Stimulated activated CD4-positive, alpha-beta T cell treated with anti-CD3 and anti-CD28 coated beads, TNF-alpha, amount 100 ng/mL, for 1 hour (primary cell): ENCODE measurements at places on chromosomes 2 and 18.

DNA sequence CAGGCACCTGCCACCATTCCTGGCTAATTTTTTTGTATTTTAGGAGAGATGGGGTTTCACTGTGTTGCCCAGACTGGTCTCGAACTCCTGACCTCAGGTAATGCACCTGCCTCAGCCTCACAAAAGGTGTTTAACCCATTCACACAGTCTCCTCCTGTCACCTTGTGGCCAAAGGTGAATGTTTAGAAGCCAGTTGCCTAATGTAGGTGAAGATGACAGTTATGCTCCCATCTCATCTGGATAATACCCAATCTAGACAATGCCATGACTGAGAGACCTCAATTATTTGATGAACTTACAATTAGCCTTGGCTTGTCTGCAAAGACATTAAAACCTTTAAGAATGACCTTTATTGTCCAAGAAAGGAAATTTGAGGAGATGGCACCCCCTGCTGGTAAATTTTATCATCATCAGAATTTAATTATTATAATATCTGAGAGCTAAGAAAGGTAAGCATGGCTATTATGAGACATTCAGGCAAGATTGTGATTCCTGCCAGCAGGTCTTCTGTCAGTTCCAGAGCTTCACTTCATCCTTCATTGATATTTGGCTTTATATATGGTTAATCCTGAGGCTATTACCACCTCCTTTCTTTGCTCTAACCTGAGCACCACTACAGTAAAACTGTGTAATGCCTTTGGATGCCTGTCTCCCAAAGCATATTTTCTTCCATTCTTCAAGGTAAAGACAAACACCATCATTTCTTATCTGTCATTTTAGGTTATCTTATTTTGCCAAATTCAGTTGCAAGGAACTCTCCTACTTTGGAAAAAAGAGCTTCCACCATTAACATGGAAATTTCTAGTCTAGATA, 117.6 kb downstream of the FAM124B start:
- no peak for DNase-seq

- DNase-seq, result no peak
These were observed 96.4 kb downstream of the DHRS9 start for GRCh38 chr2:169165791-169166190.

GRCh38 chr18:24267878-24268277, 129.0 kb downstream of the CABYR start:
- no peak for DNase-seq

DNA sequence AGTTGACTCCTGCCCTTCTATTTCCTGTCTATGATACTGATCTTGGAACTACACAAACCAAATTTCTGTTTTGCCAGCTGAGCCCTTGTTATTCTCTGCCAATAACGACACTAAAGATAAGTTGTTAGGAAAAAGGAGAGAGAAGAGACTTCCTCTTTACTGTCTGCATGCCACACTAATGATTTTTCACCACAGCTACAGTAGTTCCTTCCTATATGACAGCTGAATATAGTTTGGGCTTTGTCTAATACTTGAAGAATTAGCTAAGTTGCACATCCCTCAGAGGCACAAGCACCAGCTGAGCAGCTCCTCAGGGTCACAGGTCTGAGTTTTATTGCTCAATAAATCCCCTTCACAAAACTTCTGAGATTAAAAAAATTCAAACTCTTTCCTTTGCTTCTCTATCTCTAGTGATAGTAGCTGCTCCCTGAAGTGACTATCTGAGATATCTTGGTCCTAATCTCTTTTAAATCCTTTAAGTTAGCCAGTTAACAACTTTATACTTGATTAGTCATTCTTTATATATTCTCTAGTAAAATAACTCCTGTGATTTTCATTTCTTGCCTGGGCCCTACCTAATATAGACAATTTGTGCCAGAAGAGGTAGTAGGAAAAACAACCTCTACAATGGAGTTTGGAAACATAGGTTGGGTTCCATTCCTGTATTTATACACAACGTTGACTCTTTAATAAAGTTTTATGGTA, 253.0 kb upstream of the CNTNAP5 start:
- DNase-seq, result no peak

- DNase-seq, result no peak
These were observed 42.9 kb downstream of the HDLBP start for GRCh38 chr2:241272303-241273209.

DNA sequence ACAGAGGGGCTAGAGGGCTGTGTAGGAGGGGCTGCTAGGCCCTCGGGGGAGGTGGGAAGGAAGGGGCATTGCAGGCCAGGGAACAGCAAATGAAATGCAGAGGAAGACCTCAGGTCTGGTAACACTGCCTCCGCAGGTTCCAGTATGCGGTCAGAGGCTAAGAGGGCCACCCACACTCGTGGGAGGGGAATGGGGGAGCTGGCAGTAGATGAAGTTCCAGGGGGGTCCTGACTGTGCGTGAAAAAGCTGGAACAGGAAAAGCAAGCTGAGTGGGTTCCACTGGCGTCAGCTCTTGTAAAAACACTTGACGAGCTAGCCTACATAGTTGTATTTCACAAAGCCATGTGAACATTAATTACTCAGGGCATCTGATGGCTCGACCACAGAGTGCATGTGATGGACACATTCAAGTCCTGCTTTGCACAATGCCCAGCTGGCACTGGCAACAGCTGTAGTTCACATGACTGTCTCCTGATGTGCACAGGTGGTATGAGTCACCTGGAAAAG, 29.0 kb upstream of the PTPN4 start:
- DNase-seq, result no peak

DNA sequence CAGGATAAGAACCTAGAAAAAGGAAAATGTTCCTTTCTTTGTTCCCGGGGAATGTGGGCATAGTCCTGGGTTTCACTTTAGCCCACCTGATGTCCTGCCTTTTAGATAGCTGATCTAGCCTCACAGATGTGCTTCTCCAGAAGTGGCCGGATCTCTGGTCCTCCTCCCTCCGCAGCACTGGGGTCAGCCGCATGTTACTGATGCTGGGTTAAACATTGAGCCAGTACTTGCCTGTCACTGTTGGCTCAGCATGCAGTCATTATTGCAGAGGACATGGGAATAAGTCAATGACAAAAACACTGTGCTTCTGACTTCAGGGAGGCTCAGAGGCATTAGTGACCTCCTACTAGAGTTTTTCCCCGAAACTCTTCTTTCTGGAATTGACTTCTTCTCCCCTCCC, 27.6 kb downstream of the NCK2 start:
- DNase-seq, result no peak

GRCh38 chr2:192513575-192513974, 318.8 kb upstream of the TMEFF2 start:
- DNase-seq, result no peak

GRCh38 chr2:172288603-172289002, 138.8 kb upstream of the ITGA6 start:
- DNase-seq, result no peak
